ENCODE measurements at places on chromosomes 7 and 10.

GRCh38 chr7:30503274-30504212 is 1.1 kb downstream of the GGCT start:
- no peak for DNase-seq

GRCh38 chr10:107126512-107127065 is 37.9 kb downstream of the SORCS1 start:
- DNase-seq = no peak

GRCh38 chr7:44163591-44163990 is 22.5 kb upstream of the MYL7 start:
- no peak for DNase-seq

DNA sequence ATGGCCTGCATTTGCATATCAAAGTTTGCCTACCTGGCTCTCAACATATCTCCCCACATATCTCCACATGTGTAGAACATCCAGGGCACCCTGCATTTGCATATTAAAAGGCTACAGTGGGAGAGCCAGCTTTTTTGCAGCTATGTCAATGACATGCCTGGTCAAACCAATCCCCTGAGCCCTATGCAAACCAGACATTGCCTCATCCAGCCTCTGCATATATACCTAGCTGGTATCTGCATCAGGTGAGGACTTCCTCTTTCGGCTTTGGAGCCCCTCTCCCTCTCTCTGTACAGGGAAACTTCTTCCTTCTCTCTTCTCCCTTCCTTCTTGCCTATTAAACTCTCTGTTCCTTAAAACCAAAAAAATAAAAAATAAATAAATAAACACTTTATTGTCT is 142.7 kb upstream of the STEAP4 start:
- peak; percentile 22 for DNase-seq

- no peak for DNase-seq
Observed at GRCh38 chr7:154867068-154867467, 135.9 kb downstream of the PAXIP1 start.

- DNase-seq = no peak
Observed at GRCh38 chr7:139738101-139738489, 39.7 kb downstream of the HIPK2 start.

- no peak for DNase-seq
Observed at GRCh38 chr7:99027241-99027640, 116.7 kb downstream of the SMURF1 start.

DNA sequence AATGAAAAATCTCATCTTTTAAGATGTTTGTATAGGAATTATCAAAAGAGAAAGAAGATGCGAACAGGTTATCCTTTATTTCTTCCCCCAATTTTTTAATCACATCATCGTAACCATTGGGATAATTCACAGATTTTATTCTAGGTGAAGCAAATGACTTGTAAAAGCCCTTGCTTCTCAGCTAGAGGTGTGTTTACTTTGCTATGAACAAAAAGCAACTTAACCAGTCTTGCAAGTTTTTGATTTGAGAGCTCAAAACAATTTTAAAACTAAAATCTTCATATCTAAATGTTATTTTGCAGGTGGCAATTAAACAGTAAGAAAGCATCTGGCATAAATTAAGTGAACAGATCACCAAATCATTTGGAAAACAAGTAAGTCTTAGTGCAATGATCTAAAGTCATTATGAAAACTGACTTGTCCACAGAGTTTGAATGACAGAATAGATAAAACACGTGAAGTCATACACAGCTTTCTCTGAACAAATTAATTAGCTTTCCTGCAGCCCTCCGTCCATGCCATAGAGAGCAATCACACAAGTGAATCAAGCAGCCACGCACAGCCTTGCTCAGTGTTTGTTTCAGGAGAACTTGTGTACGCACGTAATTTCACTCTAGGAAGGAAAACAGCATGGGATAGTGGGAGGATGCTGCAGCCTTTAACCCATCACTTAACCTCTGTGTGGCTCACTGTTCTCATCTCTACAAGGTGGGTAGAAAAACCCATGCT is 85.0 kb upstream of the ZNF800 start:
- DNase-seq = no peak

- no peak for DNase-seq
Observed at GRCh38 chr7:93036149-93036640, 81.6 kb downstream of the SAMD9 start.

DNA sequence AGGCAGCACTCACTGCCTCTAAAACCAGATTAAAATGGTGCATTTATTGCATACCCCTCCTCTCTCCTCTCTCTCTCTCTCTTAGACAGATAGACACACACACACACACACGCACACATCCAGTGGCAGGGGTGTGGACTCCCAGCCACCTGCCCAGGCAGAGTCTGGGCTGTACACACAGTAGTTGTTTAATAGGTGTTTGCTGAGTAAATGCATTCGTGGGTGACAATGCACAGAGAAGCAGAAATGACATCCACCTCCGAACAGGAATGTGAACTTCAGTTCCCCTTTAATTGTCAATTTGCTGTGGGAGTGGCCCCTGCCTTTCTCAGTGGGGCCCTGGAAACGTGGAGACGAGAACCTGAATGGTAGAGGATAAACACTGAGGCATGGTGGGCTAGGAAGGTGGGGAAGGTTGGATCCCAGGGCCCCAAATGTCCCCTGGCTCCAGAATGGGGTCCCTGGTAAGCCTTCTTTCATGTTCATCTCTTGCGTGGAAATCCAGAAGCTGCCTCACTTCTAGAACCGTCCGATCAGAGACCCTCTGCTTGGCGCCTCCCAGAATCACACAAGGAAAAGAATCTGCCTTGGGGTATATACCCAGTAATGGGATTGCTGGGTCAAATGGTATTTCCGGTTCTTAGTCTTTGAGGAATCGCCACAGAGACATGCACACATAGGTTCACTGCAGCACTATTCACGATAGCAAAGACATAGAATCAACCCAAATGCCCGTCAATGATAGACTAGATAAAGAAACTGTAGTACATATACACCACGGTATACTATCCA is 58.5 kb upstream of the ECHDC3 start:
- DNase-seq = no peak

- peak; percentile 78 for DNase-seq
Observed at GRCh38 chr7:26376175-26376917, 84.7 kb downstream of the SNX10 start.

- DNase-seq = no peak
Observed at GRCh38 chr7:13577566-13578145, 411.8 kb downstream of the ETV1 start.

GRCh38 chr7:97116308-97116707 is 1.2 kb upstream of the SDHAF3 start:
- no peak for DNase-seq

GRCh38 chr7:88485821-88486220 is 179.1 kb upstream of the STEAP4 start:
- DNase-seq = no peak

GRCh38 chr7:22019931-22020330 is 74.2 kb upstream of the CDCA7L start:
- no peak for DNase-seq

DNA sequence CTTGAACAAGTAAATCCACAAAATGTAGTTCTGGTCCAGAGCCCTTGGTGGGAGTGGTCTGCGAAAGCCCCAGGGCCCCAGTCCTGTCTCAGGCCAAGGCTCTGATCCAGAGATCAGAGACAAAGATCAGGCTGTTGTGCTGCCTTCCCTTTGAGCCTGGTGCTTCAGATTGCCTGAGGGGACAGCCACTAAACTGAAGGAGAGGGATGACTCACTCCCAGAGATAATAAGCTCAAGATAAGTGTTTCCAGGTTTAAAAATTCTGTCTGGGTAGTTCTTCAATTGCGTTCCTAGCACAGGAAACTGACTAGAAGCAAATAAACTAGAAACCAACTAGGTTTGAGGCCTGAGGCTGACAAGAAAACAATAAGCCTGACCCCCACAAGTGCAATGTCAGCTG is 190.2 kb downstream of the RAMP3 start:
- DNase-seq = no peak

Data from NCI-H526 treated with DMSO at 0.1 percent for 48 hours (cell line).